Chondrocyte (in vitro differentiated cells): ENCODE measurements at places on chromosomes 16 and 17. TPM values are rescaled to one million over a fixed set of nuclear protein-coding genes. Genes with fewer than 3 reads are reported as not detected.

SPNS3 gene
- not detected in 3 replicates for total RNA-seq

FOXO3B gene
- 6.9 to 7.5 TPM (median 7.0 TPM) in 3 replicates for total RNA-seq

CCL1 gene
- not detected in 3 replicates for total RNA-seq

ABCC12 gene
- total RNA-seq: not detected in 3 replicates

C16orf86 gene
- 0.82 to 3.1 TPM (median 0.85 TPM) in 3 replicates for total RNA-seq

TPSAB1 gene
- total RNA-seq: not detected in 3 replicates

KIF19 gene
- not detected in 3 replicates for total RNA-seq

EVI2A gene
- total RNA-seq: 0.22 TPM in 1 of 3 replicates, not detected in the others

SLC6A2 gene
- total RNA-seq: not detected in 3 replicates

TAF15 gene
- total RNA-seq: 123 to 168 TPM (median 135 TPM) in 3 replicates

GRCh38 chr16:9226924-9227323 is 135.5 kb downstream of the HAPSTR1 start:
- H3K4me1 ChIP-seq: no peaks in the 10 kb centered on the region
- H3K4me3 ChIP-seq: no peak overlapping the region
- H3K36me3 ChIP-seq: no peaks in the 10 kb centered on the region
- no peak overlapping the region for H3K27ac ChIP-seq
- H3K27me3 ChIP-seq: peaks cover 3% of the 10 kb centered on the region

GRCh38 chr16:61105544-61105943 is 930.7 kb downstream of the CDH8 start:
- no peak overlapping the region for H3K4me3 ChIP-seq
- H3K36me3 ChIP-seq: no peaks in the 10 kb centered on the region
- DNase-seq: no peak
- no peaks in the 10 kb centered on the region for H3K4me1 ChIP-seq
- no peak overlapping the region for H3K27ac ChIP-seq

DNA sequence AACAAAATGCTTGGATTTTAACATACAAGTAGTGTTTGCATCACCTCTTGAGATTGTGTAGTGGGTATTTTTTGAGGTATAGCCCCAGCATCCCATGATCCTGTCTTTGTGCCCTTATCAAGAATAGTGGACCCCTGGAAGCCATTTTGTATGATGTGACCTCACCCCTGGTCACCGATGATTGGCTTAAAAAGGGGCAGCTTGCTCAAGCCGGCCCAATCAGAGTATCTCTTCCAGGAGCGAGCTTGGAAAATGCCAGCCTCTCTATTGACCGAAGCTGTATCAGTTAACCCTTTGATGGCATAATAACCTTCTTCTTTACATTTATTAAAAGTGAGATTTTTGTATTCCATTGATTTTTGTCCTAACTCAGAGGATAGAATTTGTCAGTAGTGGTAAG is 55.5 kb upstream of the FAM20A start:
- H3K27me3 ChIP-seq: peaks cover 4% of the 10 kb centered on the region
- no peak overlapping the region for H3K4me3 ChIP-seq
- H3K36me3 ChIP-seq: no peaks in the 10 kb centered on the region
- H3K4me1 ChIP-seq: no peaks in the 10 kb centered on the region

DNA sequence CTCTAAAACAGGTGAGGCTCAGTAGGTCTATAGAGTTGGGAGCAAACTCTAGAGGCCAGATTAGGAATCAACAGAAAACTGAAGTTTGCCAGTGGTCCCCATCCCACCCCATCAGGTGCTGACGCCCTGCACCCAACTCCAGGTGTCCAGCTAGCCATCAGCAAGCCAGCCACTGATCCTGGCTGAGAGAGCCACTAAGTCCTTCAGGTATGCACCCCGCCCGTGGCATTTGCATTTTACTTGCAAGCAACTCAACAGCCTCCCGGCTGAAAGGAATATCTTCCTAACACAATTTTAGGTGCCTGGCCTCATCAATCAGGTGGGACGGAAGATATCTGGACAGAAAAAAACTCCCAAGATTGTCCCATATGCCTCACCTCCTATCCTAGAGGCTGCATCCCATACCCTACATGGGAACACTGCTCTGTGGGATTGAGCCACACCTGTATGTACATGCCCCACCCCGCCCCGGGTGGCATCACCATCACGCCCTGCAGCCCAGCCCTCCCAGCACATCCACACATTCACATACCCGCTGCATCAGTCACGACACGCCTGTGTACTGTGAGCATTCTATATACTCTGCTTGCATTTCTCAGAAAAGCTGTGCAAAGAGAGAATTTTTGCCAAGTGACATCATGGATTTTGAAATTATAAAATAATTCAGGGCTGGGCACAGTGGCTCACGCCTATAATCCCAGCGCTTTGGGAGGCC is 8.3 kb downstream of the OTOP3 start:
- no peaks in the 10 kb centered on the region for H3K4me1 ChIP-seq
- DNase-seq: no peak
- H3K36me3 ChIP-seq: no peaks in the 10 kb centered on the region
- H3K27ac ChIP-seq: no peak overlapping the region
- no peak overlapping the region for H3K4me3 ChIP-seq
- H3K27me3 ChIP-seq: peaks cover 66% of the 10 kb centered on the region

- H3K27me3 ChIP-seq: no peaks in the 10 kb centered on the region
- H3K27ac ChIP-seq: peak overlapping the region; percentile 99
Observed at GRCh38 chr17:50289278-50289677, 15.0 kb downstream of the TMEM92 start.

GRCh38 chr17:69757688-69758430 is 317.2 kb upstream of the KCNJ16 start:
- H3K4me3 ChIP-seq: no peak overlapping the region
- DNase-seq: no peak
- peaks cover 5% of the 10 kb centered on the region for H3K27me3 ChIP-seq
- no peaks in the 10 kb centered on the region for H3K36me3 ChIP-seq
- no peak overlapping the region for H3K27ac ChIP-seq

GRCh38 chr16:57960826-57961472 is 10.0 kb downstream of the CNGB1 start:
- no peak overlapping the region for H3K4me3 ChIP-seq
- H3K4me1 ChIP-seq: no peaks in the 10 kb centered on the region
- peaks cover 13% of the 10 kb centered on the region for H3K27me3 ChIP-seq
- no peak overlapping the region for H3K27ac ChIP-seq
- H3K36me3 ChIP-seq: no peaks in the 10 kb centered on the region

GRCh38 chr16:49958448-49958847 is 66.6 kb upstream of the CNEP1R1 start:
- no peak for DNase-seq
- H3K27ac ChIP-seq: no peak overlapping the region
- no peaks in the 10 kb centered on the region for H3K36me3 ChIP-seq
- H3K4me1 ChIP-seq: peaks cover 6% of the 10 kb centered on the region
- peaks cover 3% of the 10 kb centered on the region for H3K27me3 ChIP-seq
- H3K4me3 ChIP-seq: no peak overlapping the region

DNA sequence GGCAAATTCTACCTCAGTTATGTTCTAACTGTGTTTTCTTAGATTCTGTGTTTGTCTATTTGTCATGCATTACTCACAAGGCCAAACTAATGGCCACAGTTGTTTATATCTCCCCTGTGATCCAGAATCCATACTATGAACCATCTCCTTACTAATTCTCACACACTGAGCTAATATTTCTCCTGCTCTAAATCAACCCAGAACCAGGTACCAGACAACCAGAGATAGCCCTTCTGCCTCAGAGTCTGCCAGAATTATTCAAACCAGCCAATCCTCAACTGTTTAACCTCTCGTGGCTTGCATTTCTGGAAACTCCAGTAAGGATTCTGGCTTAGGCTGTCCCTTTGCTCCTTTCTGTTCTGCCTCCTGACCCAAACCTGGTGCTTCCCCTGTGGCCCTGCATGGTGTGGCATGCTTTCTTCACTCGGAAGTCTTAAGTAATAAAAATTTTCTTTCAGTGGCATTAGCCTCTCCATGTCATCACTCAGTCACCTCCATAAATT is 59.4 kb downstream of the EFCAB5 start:
- H3K4me3 ChIP-seq: no peak overlapping the region
- no peaks in the 10 kb centered on the region for H3K36me3 ChIP-seq
- peaks cover 3% of the 10 kb centered on the region for H3K4me1 ChIP-seq
- H3K27me3 ChIP-seq: peaks cover 6% of the 10 kb centered on the region
- DNase-seq: no peak

- H3K4me1 ChIP-seq: no peaks in the 10 kb centered on the region
- peaks cover 42% of the 10 kb centered on the region for H3K27me3 ChIP-seq
- no peaks in the 10 kb centered on the region for H3K36me3 ChIP-seq
- H3K4me3 ChIP-seq: no peak overlapping the region
- H3K27ac ChIP-seq: no peak overlapping the region
- DNase-seq: no peak
Observed at GRCh38 chr17:2798678-2799077, 2.4 kb downstream of the RAP1GAP2 start.

GRCh38 chr17:30375661-30376060 is 3.1 kb upstream of the CPD start:
- H3K4me3 ChIP-seq: no peak overlapping the region
- H3K27me3 ChIP-seq: peaks cover 5% of the 10 kb centered on the region
- no peak for DNase-seq
- no peak overlapping the region for H3K27ac ChIP-seq
- H3K4me1 ChIP-seq: peaks cover 33% of the 10 kb centered on the region

DNA sequence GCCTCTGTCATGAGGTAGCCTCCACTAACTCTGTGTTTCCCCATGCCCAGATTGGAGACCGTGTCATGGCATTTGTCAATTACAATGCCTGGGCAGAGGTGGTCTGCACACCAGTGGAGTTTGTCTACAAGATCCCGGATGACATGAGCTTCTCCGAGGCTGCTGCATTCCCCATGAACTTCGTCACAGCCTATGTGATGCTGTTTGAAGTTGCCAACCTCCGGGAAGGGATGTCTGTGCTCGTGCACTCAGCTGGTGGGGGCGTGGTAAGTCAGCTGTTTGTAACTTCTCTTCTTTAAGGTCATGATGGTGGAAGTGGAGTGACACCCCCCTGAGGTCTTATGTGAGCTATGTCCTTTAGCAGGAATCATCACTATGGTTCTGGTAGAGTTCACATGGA is 36.8 kb downstream of the VAT1L start:
- H3K4me1 ChIP-seq: no peaks in the 10 kb centered on the region
- H3K4me3 ChIP-seq: no peak overlapping the region
- peaks cover 5% of the 10 kb centered on the region for H3K27me3 ChIP-seq
- H3K36me3 ChIP-seq: no peaks in the 10 kb centered on the region

GRCh38 chr17:80762076-80762475 is 217.4 kb downstream of the RPTOR start:
- DNase-seq: no peak
- peaks cover 50% of the 10 kb centered on the region for H3K4me1 ChIP-seq
- H3K27ac ChIP-seq: peak overlapping the region; percentile 84
- H3K4me3 ChIP-seq: peak overlapping the region; percentile 42

DNA sequence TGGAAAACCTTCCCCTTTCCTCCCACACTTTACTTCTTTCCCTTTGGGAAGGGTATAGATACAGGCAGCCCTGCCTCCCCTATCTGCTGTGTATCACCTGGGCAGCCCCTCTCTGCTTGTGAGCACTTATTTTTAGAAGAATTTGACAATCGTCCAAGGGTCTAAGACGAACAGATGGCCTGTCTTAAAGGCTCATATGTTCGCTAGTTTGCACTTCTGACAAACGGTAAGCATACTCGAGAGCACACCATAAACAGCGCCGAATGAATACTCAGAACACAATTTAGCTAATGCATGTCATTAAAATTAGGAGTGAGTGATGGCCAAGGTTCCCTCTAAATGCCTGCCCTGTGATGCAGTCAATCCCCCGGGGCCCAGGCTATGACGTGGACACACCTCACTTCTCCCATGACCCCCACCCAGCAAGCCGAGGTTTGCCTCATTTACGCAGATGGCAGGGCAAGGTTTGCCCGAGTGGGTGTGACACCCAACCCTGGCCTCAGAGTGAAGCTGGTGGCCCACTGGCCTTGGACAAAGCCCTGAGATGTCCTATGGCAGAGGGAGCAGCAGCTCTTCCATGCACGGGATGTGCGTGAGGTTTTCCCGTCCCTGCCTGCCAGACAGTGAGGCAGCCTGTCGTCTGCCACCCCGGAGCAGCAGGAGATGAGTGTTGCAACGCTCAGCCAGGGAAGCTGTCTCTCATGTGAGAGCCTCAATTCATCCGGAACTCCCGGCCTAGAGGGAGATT is 125.2 kb downstream of the C16orf78 start:
- H3K4me1 ChIP-seq: no peaks in the 10 kb centered on the region
- no peaks in the 10 kb centered on the region for H3K36me3 ChIP-seq
- H3K27ac ChIP-seq: no peak overlapping the region
- peaks cover 2% of the 10 kb centered on the region for H3K27me3 ChIP-seq

DNA sequence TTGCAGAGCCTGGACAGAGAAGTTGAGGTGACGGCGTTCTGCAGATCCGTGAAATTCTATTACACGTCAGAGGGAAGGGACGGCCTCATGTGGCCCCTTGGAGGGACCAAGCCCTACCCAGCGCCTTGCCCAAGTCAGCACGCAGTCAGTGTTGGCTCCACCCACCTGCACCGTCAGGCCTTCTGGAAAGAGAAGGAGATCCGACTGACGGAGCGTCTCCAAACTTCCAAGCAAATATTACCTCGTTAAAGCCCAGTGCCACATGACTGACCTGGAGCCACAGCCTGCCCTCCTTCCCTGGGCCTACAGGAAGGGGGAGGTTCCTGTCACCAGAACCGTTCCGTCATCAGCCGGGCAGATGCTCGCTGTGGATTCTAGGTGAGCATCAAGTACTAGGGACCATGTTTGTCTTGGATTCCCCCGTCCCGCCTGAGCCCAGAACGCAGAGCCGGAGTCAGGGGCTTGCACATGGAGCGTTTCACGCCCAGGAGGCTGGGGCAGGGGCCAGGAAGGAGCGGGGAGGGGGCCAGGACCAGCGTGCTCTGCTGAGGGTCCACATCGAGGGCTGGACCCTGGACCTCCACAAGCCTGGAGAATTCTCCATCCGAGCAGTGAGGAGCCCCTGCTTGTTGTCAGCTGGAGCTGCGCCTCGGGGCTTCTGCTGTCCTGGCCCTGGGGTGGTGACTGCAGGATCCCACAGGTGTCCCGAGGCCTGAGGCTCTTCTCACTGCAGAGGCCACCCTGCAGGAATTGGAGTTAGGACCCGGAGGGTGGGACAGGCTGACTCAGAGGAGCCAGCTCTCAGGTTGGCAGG is 22.6 kb upstream of the METRNL start:
- no peaks in the 10 kb centered on the region for H3K36me3 ChIP-seq
- H3K4me3 ChIP-seq: no peak overlapping the region
- no peak overlapping the region for H3K27ac ChIP-seq
- DNase-seq: no peak
- peaks cover 9% of the 10 kb centered on the region for H3K4me1 ChIP-seq

DNA sequence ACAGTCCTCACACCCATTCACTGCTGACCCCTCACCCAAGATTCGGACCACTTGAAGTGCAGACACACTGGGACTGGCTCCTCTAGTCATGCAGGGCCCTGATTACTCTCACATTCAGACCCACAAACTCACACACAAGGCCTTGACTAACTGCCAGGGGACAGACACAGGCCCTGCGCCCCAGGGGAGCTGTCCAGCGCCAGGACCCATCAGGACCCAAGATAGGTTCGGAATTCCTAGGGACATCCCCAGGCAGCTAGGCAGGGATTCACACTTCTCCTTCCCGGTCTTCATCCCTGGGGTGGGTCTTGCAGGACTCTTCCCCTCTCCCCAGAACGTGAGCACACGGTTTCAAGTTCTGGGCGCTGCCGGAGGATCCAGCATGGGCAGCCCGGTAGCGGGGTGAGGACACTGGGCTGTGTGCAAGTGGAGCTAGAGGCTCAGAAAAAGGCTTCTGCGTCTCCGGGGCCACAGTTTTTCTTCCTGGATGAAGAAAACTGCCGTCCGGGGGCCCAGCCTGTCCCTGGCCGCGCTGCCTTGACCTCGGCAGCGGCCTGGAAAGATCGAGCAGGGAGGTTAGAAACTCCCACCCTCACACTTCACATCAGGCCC is 1.6 kb downstream of the SEZ6 start:
- no peaks in the 10 kb centered on the region for H3K36me3 ChIP-seq
- H3K4me1 ChIP-seq: peaks cover 11% of the 10 kb centered on the region
- no peak overlapping the region for H3K27ac ChIP-seq
- no peak overlapping the region for H3K4me3 ChIP-seq
- DNase-seq: no peak
